ENCODE measurements at places on chromosomes 11 and 22. TPM values are rescaled to one million over a fixed set of nuclear protein-coding genes. Genes with fewer than 3 reads are reported as not detected.

The C11orf87 gene
- total RNA-seq: not detected

- H3K36me3 ChIP-seq: no peaks in the 10 kb centered on the region
- no peaks in the 10 kb centered on the region for H3K27me3 ChIP-seq
- no peak for DNase-seq
- peaks cover 56% of the 10 kb centered on the region for H3K4me1 ChIP-seq
Measured at GRCh38 chr22:50483106-50483505, 1.8 kb downstream of the ADM2 start.

The ADAMTS8 gene
- total RNA-seq: not detected

GRCh38 chr11:13463779-13464290 lies 813 bp upstream of the BTBD10 start:
- H3K36me3 ChIP-seq: no peaks in the 10 kb centered on the region
- no peak for DNase-seq
- H3K27me3 ChIP-seq: no peaks in the 10 kb centered on the region
- peak overlapping the region; percentile 92 for H3K27ac ChIP-seq
- peaks cover 23% of the 10 kb centered on the region for H3K4me1 ChIP-seq

All from body of pancreas (tissue), 4 donors.